Astrocyte (in vitro differentiated cells and primary cell): ENCODE measurements at places on chromosomes 5 and 9.

- no peak for DNase-seq
Measured at GRCh38 chr5:83396662-83397061, 74.9 kb upstream of the VCAN start.

GRCh38 chr5:17620627-17621026 lies 10.4 kb downstream of the TAF11L12 start:
- no peak for DNase-seq

DNA sequence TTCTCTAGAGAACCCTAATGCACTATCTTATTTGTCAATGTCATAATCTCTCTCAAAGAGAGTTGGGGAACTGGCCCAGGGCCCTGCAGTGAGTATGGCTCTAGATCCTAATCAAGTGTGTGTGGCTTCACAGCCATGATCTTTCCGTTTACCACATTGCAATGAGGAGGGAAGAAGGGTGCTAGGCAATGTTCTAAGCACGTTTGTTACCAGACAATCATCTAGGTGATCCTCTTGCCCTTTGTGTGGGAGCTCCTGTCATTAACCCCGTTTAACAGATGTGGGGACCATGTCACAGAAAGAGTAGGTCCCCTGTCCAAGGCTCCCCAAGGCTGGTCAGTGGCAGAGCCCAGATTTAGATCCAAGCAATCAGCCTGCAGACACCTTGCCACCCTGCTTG lies 128.2 kb upstream of the IRX4 start:
- DNase-seq: no peak

- no peak for DNase-seq
Measured at GRCh38 chr9:36120705-36121104, 15.8 kb upstream of the GLIPR2 start.

- no peak for DNase-seq
Measured at GRCh38 chr5:147752033-147752432, 30.5 kb downstream of the JAKMIP2 start.

GRCh38 chr9:128643519-128644300 lies 12.9 kb downstream of the DYNC2I2 start:
- no peak for DNase-seq

- DNase-seq: no peak
Measured at GRCh38 chr5:139374909-139375308, 8.2 kb downstream of the SLC23A1 start.

DNA sequence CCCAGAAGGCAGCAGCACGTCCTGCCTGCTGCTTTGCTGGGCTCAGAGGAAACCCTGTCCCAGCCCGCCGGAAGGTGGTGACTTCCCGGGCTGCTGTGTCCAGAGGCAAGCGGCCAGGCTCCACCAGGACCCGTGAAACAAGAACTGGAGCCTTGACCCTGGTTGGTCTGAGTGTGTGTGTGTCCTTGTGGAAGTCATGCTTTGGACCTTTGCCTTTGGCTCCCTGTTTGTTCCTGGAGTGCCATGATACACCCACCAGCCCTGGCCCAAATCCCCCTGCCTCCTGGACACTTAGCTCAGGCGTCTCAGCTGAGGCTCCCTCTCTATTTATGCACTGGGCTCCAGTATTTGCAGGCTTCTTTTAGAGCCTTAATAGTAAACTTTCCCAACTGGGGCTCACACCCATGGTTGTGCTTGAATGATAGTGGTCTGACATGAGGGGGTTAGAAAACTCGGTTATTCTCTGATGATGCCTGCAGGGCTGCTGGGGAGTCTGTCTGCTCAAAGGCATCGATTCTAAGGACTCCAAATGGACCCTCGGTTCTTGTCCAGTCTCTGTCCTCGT lies 72.2 kb downstream of the C9orf50 start:
- no peak for DNase-seq

GRCh38 chr9:88775037-88775471 lies 216.2 kb upstream of the S1PR3 start:
- DNase-seq: peak; percentile 98

DNA sequence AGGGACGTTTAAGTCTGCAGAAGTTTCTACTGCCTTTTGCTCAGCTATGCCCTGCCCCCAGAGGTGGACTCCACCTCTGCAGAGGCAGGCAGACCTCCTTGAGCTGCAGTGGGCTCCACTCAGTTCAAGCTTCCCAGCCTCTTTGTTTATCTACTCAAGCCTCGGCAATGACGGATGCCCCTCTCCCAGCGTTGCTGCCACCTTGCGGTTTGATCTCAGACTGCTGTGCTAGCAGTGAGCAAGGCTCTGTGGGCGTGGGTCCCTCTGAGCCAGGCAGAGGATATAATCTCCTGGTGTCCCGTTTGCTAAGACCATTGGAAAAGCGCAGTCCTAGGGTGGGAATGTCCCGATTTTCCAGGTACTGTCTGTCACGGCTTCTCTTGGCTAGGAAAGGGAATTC lies 2188.5 kb upstream of the WWC1 start:
- no peak for DNase-seq

DNA sequence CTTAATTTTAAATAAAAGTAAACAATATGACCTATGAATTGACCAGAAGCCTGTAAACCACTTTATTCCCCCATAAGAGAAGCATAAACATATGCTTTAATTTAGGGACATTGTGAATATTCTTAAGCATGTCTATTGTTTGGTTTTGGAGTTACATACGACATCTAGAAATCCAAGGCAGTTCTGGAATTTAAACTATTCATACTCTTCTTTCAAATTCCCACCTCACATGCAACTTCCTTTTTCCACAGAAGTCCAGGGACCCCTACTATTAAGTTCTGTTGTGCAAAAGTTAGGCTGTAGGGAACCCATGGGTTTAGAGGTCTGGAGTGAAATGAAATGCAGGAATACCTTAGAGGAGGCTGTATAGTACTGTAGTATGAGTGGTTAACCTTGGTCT lies 2.1 kb downstream of the RIC1 start:
- peak; percentile 47 for DNase-seq

GRCh38 chr9:130765137-130766020 lies 69.7 kb upstream of the ABL1 start:
- peak; percentile 87 for DNase-seq

DNA sequence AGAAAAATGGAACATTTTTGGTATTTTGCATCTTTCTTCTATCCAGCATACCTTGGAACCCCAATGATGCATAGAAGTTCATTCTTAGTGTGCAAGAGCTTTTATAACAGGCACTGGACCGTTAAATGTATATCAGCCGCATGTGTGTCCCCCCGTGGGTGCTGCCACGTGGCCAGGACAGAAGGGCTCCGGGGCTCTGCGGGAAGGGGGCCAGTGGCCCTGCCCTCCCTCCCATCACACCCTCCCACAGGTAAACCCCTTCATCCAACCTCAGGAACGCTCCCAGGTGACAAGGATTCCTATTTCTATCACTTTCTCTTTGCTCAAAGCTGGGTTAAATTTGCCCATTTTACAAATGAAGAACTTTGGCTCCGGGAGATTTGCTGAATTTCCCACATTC lies 393.4 kb upstream of the IRX4 start:
- no peak for DNase-seq

GRCh38 chr9:106707738-106708474 lies 155.1 kb upstream of the ZNF462 start:
- DNase-seq: no peak

DNA sequence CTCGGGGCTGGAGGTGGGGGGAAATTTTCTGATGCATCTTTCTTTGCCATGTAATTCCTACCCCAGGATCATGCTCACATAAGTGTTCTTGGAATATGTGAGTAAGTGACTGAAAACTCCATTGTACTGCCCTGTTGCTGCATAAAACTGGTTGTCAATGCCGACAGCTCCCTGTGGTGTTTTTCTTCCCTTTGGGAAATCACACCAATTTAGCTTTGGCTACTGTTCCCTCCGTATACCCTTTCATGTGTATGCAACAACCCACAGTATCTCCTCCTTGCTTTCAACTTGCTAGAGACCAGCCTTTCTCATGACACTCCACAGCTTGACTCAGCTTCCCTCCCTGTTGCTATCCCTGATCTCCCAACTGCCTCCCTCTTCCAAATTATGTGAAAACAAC lies 240.6 kb downstream of the TRIM32 start:
- no peak for DNase-seq

- DNase-seq: no peak
Measured at GRCh38 chr5:142197098-142197497, 88.5 kb downstream of the NDFIP1 start.

- no peak for DNase-seq
Measured at GRCh38 chr5:169413416-169413815, 112.5 kb upstream of the SLIT3 start.

GRCh38 chr9:84258371-84258770 lies 82.2 kb downstream of the SLC28A3 start:
- no peak for DNase-seq

GRCh38 chr5:89267788-89268187 lies 384.8 kb upstream of the MEF2C start:
- no peak for DNase-seq

DNA sequence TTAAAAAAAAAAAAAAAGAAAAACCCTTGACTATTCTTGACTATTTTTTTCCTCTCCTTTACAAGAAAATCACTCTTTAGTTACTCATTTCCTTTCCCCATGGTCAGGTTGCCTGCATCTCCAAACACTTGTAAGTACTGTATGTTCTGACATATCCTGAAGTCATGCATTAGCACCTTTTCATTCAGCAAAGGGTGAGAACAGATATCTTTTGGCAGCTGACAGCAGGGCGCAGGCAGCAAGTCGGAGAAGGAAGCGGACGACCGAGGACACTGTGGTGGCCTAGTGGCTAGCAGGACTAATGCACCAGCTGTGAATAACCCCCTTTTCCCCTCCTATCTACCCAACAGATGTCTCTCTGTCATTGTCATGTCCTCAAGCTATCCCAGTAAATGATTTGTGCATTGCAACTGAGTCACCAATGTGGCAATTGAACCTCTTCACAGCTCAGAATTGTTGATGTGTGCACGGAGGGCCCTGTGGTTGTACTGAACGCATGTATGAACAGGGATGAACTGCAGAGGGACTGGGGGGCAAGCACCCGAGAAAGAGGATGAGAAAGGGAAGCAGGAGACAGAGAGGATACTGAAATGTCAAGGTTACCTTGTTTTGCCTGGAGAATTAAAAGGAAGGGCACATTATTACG lies 996.0 kb upstream of the ARRDC3 start:
- DNase-seq: peak; percentile 62

DNA sequence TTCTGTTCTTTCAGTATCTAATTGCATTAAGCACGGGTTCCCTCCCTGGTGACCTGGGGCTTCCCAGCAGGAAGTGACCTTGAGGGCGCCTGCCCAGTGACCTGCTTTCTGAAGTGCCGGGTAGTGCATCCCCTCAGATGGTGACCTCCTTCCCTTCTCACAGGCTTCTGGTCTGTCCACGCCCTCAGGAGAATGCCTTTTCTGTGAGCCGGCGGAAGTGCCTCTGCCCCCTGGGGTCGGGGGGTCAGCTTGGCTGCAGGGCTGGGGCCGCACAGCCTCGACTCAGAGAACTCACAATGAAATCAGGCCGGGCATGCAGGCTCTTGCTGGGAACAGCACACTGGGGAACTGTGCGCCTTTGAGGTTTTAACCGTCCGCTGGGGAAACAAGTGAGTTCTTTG lies 124.5 kb upstream of the PHYKPL start:
- no peak for DNase-seq

DNA sequence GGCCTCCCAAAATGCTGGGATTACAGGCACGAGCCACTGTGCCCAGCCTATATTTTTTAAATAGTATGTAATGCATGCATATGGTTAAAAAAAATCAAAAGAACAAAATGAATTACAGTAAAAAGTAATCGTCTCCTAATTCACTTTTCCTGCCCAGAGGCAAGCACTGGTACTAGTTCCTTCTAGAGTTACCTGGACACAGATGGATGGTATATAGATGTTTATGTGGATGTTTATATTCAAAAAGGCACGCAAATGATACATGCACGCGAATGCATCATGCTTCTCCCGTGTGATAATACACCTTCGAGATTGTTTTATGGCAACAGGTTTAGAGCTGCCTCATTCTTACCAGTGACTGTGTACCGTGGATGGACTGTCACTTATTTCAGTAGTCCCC lies 21.4 kb downstream of the ABL1 start:
- no peak for DNase-seq

DNA sequence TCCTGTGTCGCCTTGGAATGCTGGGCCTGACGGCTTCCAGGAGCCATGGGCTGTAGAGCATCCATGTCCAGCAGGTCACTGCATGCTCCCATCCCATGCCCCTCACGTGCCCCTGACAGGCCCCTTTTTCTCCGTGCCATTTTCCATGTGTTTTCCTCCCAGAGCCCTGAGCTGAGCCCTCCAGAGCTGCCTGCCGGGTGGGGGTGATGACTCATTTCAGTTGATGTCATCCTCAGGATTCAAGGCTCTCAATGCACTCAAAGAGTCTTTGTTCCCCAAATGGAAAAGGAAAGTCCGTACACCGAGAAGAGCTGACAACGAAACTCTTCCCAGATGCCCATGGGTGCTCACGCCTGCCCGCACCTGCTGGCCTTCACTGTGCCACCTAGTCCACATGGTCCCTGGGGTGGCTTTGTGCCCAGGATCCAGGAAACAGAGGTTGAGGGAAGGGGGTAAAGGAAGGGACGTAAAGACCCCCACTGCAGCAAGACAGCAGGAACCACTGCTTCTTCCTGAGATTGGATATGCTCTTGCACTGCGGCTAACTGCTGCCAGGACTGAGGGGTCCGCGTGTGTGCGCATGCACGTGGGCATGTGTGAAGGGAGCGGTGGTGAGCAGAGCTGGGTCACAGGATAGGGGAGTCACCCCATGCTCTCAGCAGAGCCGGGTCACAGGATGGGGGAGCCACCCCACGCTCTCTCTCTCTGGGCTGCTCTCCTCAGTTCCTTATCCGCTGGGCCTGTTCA lies 27.6 kb downstream of the COL15A1 start:
- DNase-seq: peak; percentile 66

GRCh38 chr9:118644066-118644465 lies 725.2 kb downstream of the BRINP1 start:
- DNase-seq: no peak

GRCh38 chr9:106383072-106383471 lies 479.9 kb upstream of the ZNF462 start:
- DNase-seq: no peak

- DNase-seq: peak; percentile 96
Measured at GRCh38 chr9:22237497-22238363, 208.9 kb upstream of the DMRTA1 start.

DNA sequence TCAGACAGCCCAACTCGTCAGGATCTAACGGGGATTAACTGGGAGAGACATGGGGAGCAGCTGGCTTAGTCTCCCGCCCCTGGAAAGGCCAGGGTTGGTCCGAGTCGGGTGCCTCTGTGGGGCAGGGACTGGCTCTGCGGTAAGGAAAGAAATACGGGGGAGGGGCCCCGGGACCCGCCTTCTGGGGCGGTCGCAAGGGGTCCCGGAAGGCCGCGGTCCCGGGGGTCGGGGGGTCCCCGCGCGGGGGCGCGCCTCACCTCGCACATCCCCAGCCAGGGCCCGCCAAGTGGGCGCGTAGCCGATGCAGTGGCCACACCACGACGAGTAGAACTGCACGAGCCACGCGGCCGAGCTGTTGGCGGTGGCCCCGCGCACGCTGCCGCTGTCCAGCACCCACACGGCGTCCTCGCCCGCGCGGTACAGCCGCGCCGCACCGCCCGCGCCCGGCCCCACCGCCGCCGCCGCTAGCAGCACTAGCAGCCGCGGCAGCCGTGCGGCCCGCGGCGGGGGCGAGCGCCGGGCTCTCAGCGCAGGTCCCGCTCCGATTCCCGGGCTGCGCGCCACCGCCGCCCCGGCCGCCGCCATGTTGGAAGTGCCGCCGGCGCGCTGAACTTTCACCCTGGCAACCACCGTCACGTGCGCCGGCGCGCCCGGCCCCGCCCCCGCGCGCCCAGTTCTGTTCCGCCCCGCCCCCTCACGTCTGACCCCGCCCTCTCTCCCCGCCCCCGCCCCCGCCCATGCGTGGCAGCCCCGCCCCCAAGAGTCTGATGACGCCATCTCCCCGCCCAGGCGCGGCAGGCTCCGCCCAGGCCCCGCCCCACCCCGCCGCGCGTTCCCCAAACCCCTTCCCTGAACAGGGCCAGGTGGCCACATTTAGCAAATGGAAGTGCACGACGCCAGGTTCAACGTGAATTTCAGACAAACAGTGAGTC lies at the start of gene QSOX2:
Gene QSOX2 (minus strand): TSS at position 594 of the 932 bp plus-strand sequence. CDS start 9 bp downstream, at position 585.
- DNase-seq: peak; percentile 29
